ENCODE measurements at places on chromosomes 6 and 20.

DNA sequence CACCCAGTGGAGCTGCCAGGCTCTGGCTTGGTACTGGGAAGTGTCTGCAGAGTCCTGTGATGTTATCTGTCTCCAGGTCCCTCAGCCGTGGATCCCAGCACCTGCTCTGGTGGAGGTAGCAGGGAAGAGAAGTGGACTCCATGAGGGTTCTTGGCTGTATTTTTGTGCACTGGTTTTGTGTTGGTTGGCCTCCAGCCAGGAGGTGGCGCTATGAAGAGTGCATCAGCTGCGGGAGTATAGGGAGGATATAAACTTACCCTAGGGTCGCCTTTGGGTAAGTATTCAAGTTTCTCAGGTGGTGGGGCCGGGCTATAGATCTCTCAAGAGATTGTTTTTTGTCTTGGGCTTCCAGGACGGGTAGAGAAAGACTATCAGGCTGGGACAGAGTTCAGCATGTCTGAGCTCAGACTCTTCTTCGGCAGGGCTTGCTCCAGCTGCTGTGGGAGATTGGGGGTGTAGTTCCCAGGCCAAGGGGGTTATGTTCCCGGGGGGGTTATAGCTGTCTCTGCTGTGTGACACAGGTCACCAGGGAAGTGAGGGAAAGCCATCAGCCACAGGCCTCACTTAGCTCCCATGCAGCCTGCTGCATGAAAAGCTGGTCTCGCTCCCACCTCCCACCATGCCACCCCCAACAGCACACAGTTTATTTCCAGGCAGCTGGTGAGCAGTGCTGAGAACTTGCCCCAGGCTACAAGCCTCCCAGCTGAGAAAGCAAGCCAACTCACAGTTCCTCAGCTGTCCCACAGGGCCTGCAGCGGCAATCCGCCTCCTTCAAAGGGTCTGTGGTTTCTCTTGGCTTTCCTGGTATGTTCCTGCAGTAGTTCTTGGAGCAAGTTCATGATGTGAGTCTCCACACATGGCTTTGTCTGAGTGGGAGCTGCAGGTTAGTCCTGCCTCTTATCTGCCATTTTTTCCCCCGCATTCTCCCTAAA is 115.7 kb downstream of the AIG1 start:
- no peak for DNase-seq

GRCh38 chr6:109998159-109998785 is 20.2 kb downstream of the GPR6 start:
- DNase-seq: no peak

DNA sequence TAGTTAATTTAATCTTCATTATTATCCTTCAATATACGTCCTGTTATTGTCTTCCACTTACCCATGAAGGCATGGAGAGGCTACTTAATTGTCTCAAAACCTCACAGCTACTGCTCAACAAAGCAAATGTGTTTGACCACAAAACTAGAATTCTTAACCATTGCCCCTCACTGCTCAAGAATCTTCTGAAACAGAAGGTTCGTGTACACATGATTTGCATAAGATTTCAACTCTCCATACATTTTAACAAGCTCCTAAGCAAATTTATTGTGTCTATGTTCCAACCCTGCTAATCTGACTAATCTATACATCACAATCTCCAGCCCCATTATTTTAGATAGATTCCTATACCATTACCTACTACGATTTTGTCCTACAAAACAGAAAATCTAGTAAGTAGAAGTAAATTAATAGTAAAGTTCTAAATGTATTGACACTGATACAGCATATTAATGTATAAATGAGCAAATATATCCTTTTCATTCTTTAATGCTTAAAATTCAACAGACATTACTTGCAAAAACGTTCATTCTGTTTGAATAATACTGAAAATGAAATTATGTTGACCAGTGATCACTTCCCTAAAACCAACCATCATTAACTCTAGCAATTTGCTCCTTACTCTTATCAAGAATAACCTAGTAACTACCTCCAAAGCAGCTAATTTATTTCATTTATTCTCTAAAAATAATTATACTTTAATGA is 89.7 kb upstream of the RNF217 start:
- DNase-seq: no peak

DNA sequence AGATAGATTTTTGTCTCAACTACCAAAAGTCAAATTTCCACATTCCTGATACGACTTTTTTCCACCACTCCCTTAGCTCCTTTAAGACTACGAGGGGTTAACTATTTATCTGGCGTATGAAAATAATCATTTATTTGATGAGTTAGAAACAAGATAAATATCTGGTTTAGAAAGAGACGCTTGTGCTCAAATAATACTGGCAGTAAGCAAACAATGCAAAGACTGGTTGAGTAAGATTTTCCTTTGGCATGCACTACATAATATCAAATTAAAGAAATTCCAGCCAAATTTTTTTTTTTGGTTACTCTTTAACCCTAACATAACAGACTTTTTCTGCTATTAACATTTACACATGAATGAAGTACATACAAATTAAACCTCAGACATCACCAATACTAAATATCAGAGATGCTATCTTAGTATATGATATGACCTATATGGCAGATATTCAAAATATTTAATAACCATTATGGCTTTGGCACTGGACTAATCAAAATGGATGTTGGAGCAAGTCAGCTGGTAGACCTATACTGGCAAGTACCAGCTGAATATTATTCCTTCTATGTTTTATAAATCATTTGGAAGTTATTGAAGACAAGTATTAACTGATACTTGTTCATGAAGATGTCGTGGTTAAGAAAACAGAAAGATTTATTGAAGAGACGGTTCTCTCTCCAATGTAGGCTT is 345.3 kb downstream of the TFAP2B start:
- DNase-seq: no peak

DNA sequence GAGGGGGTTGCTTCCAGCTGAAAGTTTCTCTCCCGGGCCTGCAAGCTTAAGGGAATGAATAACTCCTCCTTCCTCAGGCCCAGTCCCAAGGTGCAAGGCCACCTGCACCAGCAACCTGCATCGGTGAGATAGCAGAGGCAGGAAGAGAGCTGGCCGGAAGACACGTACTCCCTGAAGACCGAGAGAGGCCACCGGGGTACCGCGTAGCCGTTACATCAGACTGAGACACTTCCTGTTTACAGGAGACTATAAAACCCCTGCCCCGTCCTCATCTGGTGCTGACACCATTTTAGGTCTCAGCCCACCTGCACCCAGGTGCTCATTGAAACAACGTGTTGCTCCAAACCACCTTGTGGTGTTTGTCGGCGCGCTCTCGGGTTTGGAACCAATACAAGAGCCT is 60.5 kb upstream of the PRND start:
- DNase-seq: no peak

DNA sequence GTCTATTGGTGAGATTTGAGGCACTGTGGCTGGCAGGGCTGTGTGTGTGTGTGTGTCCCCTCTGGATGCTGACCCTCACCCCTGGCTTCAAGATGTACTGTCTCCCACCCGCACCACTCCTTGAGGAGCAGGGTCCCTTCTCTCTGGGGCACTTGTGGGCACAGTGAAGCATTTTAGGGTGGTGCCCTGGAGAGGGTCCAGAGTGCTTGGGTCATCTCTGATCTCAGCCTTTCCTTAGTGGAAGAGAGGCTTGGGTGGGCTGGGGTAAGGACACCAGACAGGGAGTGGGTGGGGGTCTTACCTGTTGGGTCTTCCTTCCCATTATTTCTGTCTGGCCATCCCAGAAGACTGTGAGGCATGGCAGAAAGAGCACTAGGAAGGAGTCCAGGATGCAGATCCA is 66.1 kb downstream of the EFCAB8 start:
- no peak for DNase-seq

GRCh38 chr6:10389739-10390494 is 25.0 kb downstream of the TFAP2A start:
- no peak for DNase-seq

DNA sequence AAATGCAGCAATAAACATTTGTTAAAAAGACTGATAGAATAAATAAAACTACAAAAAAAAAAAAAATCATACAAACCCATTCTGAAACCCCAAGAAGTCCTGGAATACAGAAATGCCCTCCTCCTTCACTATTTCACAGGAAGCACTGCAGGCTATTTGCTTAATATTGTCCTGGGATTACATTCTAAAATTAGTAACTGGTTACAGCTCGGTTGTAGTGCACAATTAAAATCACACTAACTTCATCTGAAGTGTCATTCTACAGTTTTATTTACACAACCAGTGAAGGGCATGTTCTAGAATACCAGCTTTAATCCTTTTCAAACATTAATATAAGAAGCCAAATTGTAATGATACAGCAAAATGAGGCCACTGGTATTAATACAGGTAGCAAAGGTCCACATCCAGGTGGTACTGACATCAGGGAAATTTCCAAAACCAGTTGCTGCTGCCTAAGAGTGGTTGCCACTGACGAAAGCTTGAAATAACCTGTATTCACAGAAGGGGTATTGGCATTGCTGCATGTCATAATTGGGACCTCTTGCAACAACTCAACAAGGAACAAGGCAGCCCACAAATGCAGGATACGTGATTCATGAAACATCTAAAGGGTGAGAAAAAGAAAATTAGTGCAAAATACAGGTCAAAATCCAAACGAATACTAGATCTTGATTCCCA is 26.9 kb downstream of the AKIRIN2 start:
- no peak for DNase-seq

DNA sequence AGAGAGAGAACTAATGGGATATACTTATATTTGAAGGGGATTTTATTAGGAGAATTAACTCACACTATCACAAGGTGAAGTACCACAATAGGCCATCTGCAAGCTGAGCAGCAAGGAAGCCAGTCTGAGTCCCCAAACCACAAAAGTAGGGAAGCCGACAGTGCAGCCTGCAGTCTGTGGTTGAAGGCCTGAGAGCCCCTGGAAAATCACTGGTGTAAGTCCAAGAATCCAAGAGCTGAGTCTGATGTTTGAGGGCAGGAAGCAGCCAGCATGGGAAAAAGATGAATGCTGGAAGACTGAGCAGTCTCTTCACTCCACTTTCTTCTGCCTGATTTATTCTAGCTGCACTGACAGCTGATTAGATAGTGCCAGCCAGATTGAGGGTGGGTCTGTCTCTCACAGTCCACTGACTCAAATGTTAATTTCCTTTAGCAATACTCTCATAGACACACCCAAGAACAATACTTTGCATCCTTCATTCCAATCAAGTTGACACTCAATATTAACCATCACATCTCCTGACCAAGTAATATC is 823.9 kb downstream of the PHF3 start:
- no peak for DNase-seq

DNA sequence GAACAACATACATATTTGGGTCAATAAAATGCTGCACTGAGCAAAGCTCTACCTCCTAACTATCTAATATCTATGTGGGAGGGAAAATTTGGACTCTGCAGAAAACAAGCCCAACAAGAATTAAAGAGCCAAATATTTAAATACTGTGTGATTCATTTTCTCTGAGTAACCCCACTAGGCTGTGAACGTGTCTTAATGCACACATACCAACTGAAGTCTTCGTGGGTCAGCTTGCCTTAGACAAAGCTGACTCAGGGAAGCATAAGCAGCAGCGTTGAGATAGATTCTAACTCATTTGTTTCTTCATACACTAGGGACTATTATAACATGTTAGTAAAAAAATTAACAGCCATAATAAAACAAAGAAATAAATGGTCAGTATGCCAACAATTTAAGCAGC is 114.3 kb downstream of the GJA1 start:
- peak; percentile 22 for DNase-seq

DNA sequence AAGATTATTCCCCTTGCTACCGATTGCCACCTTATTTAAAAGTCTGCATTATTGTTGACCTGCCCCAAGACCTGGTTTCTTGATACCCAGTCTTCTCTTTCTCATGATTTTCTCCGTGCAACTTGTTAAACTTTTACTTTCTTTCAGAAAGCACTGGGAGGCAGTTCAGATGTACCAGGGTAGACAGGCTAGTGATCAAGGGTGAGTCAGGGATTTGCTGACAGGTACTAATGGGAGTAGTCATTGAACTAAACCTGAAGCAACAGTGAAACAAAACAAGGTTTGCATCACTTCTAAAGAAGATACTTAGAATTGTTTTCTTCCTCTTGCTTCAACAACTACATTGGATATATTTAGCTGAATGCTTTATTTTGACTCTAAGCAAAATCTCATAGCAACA is 124.4 kb downstream of the KCNQ5 start:
- DNase-seq: peak; percentile 65

GRCh38 chr20:32911355-32911754 is 52.6 kb downstream of the EFCAB8 start:
- no peak for DNase-seq

- DNase-seq: peak; percentile 81
These were observed 148.3 kb downstream of the GPX5 start for GRCh38 chr6:28673787-28674671.

- no peak for DNase-seq
These were observed 79.9 kb downstream of the SEL1L2 start for GRCh38 chr20:13910492-13910891.

DNA sequence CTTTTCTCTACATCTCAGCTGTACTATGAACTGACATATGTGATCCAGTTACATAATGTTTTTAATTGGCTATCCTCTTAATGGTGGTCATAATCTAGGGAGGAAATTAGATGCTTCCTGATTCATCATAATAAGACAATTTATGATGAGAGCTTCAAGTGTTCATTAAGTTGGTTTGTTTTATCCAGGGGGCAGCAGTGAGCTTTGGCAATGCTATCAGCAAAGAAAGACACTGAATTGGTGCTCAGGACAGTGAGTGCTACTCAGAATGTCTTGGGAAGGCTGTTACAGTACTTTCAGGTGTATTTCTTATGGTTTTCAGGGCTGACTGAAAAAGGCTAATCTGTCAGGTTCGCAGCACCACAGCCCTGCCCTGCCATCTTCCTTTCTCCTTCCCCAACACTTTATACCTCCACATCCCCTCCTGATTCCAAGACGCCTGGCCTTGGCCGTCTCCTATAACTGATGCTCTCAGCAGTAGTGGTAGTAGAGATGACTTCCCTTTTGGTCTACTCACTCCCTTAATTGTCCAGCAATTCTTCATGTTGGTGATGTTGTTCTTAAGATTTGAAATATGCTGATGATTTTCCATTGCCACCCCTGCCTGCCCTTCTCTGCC is 67.0 kb upstream of the TNFAIP3 start:
- DNase-seq: peak; percentile 35

GRCh38 chr6:134675110-134676054 is 274.5 kb downstream of the ALDH8A1 start:
- no peak for DNase-seq

GRCh38 chr6:118103381-118104146 is 196.5 kb downstream of the SLC35F1 start:
- no peak for DNase-seq

GRCh38 chr6:47016909-47017308 is 25.2 kb downstream of the ADGRF1 start:
- no peak for DNase-seq

- DNase-seq: peak; percentile 25
These were observed 7.9 kb upstream of the MCHR2 start for GRCh38 chr6:100001915-100002388.

GRCh38 chr6:111789598-111789997 is 83.7 kb downstream of the FYN start:
- DNase-seq: no peak

DNA sequence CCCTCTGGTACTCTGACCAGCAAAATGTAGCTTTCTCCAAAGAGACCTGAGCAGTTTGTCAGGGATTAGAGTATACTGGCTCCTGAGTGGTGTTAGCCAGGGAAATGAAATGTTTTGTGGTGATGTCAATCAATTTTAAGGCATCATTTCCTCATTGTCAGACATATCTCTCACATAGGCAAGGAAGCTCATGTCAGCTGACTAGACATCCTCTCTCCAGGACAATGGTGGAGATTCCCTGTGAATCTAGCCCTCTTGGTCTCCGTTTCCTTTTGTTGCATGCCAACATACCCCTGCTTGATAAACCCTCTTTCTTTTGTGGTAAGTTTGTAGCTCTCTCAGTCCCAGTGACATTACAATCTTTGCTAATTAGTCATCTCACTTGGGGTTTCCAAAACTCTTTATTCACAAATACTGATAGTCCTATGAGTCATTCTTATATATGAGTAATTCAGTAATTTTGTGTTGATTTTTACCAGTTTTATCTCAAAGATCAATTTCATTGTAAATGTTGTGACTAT is 135.6 kb upstream of the PTPRK start:
- DNase-seq: peak; percentile 69

All from Caki2 (cell line).